ENCODE measurements at places on chromosomes 3 and 15.

GRCh38 chr3:58627570-58627885 is 39.0 kb downstream of the FAM3D start:
- DNase-seq = no peak

- no peak for DNase-seq
Measured at GRCh38 chr3:88984256-88984655, 123.2 kb upstream of the EPHA3 start.

DNA sequence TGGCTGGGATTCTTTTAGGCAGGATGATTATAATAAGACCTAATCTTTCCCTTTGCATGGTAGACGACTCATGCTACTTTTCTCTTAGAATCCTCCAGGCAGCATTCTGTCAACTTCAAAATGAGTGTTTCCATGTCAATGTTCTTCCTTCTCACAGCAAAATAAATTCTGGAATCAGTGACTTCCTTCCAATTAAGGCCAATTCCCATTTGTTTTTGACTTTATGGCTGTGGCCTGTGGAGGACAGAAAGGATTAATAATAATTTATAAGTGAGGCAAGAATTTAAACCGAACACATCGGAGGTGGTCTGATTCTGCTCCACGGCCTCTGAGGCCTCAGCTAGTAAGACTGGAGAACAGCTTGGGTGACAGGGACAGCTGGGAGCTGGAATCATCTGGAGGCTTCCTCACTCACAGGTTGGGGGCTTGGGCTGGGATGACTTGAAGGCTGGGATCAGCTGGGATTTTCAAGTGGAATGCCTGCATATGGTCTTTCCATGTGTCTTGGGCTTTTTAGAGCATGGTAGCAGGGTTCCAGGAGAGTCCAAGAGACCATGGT is 241.8 kb upstream of the MCTP2 start:
- no peak for DNase-seq

DNA sequence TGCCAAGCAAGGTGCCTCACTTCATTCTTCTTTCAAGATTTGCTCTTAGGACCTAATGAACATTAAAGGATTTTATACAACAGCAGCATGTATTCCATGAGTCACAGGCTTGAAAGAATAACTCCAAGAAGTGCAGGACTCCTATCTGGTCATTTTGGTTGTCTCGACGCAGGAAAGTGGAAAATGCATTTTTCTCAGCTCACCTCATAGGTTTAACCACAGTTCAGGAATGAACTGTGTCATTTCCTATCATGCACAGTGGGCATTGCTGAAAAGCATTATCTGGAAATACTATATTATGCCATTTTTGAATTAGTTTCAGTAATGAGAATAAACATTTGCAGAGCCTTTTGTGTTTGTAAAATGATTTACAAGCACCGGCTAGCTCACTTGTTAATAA is 98.7 kb upstream of the BFSP2 start:
- DNase-seq = no peak

DNA sequence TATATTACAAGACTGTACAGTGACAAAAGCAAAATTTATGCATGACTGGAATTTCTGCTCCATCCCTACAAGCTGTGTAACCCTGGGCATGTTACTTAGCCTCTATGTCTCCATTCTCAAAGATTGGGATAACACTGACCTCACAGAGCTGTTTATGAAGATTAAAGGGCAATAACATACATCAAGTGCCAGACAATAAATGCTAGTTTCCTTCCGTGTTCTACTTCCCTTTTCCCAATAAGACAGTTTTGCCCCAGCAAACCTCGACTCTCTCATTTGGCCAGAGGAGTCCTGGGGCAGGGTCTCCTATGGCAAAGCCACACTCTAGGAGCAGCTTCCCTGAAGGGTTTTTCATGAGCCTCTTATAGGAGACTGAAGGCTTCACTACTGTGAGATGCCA is 7.5 kb downstream of the HEXA start:
- DNase-seq = no peak
